SIG-M5 (cell line): ENCODE measurements at places on chromosomes 6 and 20.

DNA sequence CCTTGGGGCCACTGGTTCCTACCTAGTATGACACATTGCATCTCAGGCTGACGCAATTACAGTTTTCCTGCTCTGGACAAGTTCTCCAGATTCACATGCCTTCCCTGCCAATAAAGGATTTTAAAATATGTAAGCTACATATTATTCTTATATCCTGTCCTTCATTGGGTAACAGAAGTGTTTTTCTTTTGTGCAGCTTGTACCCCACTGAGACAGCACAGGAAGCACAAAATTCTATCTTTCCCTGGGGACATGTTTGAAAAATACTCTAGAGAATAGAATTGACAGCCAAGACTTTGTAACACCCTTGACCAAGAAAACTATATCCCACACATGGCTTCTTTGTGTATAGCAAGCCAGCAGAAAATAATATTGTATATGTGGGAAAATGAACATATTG is 456.8 kb downstream of the MAFB start:
- DNase-seq: no peak

- DNase-seq: no peak
Observed at GRCh38 chr6:31681135-31681671, 336 bp upstream of the LY6G5C start.

GRCh38 chr20:8983478-8984345 is 85.2 kb upstream of the PLCB4 start:
- DNase-seq: no peak

DNA sequence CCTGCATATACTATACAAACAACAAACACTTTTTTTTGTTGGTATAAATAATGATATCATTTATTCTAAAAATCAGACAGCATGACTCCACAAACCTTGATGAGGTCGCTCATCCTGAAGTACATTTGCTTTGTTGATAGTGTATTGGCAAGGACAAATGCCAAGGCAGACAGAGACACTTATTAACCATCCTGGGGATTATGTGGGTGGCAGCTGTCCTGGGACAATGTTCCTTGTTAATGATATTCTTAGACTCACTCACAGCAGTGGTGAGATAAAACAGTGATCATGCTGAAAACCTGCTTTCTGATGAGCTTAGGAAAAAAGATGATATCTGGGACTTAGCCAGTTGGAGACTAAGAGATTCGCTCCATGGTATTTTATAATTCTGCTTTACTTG is 85.4 kb upstream of the OGFRL1 start:
- no peak for DNase-seq

- no peak for DNase-seq
Observed at GRCh38 chr20:6200092-6200491, 77.3 kb upstream of the FERMT1 start.

DNA sequence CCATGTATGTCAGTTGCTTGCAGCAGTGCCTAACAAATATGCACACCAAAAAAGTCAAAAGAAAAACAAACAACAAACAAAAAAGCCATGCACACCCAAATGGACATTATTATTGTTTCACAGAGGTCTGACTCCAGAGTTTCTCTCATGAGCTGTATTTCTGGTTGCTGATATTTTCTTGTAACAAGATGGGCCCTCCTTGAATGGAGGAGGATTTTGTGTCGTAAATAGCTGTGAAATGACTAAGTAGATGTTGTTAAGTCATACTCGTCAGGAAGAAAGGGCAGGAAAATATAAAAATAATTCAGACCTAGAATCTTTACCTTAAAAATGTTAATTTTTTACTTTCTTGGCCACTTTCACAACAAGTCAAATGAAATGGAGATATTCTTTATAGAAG is 96.0 kb downstream of the PLEKHG1 start:
- no peak for DNase-seq

- no peak for DNase-seq
Observed at GRCh38 chr6:158653577-158654354, 3.9 kb downstream of the SYTL3 start.

GRCh38 chr20:1863296-1863695 is 31.9 kb upstream of the SIRPA start:
- DNase-seq: no peak

DNA sequence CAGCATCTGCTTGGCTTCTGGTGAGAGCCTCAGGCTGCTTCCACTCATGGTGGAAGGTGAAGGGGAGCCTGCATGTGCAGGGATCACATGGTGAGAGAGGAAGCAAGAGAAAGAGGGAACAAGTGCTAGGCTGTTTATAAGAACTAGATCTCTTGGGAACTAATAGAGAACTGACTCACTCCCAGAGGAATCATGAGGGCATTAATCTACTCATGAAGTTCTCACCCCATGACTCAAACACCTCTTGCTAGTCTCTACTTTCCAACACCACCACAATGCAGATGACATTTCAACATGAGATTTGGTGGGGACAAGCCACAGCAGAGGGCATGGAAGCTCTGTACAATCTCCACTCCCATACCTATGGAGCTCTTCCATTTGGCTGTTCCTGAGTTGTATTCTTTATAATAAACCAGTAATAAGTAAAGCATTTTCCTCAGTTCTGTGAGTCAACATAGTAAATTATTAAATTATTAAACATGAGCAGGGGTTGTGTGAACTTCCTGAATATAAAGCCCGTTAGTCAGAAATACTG is 524.1 kb upstream of the NRSN1 start:
- DNase-seq: no peak
